ENCODE measurements at places on chromosomes 2 and 18. TPM values are rescaled to one million over a fixed set of nuclear protein-coding genes. Genes with fewer than 3 reads are reported as not detected.

Gene TMEM247
- polyA plus RNA-seq: not detected

- peak; percentile 55 for DNase-seq
Observed at GRCh38 chr18:36298126-36298741, 721 bp downstream of the FHOD3 start.

DNA sequence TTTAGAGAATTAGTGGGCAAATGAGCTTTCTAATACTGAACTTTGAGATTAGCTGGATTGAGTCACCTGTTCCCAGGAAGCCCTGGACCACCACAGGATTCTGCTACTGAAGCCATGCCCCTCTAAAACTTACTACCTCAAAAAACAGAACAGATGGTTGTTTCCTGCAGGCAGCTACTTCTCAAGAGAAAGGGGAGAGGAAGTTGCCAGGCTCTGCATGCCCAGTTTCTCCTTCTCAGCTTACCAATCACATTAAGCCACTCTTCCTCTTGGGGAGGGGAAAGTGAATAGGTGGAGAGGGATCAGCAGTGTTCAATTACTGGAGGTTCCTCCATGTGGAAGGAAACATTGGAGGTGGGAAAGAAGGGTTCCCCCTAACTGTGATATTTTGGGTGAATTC is 24.9 kb upstream of the C1GALT1C1L start:
- DNase-seq: no peak

- no peak for DNase-seq
Observed at GRCh38 chr2:216285701-216286100, 86.6 kb downstream of the MARCHF4 start.

DNA sequence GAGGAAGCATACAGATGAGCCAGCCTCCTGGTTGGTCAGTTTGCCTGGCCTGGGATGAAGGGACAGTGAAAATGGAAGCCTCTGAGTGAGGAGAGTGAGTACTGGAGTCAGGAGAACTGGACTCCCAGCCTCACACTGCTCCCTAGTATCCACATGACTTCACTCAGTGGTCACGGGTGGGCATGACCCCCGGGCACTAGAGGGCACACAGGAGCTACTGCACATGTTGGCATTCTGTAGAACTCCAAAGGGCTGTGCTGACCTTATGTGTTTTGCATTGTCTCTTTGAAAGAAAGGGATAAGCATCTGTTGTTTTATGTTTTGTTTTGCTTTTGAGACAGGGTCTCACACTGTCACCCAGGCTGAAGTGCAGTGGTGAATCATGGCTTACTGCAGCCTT is 23.7 kb downstream of the NCAPH start:
- no peak for DNase-seq

All from ovary (tissue), 10 donors.